ENCODE measurements at places on chromosomes 5 and 9.

DNA sequence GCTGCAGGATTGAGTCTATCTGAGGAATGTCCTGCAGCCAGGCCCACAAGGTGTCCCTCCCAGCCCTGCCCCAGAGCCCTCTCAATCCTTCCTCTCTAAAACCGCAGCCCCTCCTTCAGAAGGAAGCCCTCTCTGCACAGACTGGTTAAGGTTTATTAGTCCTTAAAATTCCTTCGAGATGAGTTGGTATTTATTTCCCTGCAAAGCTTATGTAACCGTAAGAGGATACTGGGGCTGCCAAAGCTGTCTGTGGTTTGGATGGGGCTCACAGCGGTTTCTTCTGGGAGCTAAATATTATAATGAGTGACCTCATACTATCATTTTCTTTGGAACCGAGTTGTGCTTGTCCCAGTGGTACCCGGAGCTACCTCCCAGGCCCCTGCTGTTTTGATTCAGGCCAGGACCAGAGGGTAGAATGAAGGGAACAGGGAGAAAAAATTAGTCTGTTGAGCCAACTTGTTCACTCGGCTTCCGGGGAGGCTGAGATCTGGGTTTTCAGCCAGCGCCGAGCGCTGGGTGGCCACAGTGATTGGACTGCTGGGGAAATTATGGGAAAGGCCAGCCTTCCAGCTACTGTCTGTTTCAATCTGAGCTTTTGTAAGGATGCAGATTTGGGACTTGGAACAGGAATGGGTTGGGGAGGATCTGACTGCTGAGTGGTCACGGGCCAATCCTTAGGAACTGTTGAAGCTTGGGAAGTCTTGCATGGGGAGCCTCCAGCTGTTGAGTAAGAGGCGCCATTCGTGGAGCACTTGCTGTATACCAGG is 107.5 kb downstream of the NDFIP1 start:
- no peak for DNase-seq

GRCh38 chr9:119126040-119126439 is 243.2 kb downstream of the BRINP1 start:
- DNase-seq, result no peak

- DNase-seq, result no peak
Measured at GRCh38 chr9:82034956-82035731, 46.6 kb downstream of the SPATA31D1 start.

GRCh38 chr5:179912386-179912785 is 4.7 kb upstream of the TBC1D9B start:
- no peak for DNase-seq

DNA sequence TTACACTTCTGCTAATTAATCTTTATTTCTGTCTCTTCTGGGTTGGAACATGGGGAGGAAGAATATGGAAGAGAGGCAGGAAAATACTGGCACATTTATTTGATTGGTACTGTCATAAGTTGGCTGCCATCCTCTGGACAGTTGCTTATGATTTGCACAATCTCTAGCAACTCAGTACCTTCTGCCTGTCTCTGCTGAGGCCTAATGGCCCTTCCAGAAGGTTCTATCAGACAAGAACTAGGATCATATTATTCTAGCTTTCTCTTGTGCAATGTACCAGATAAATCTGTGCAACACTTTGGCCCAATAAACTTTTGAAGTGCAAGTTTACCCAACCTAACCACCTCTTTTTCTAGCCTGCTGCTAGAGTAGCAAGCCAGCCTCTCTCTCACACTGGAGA is 335.0 kb downstream of the ARRDC3 start:
- DNase-seq, result no peak

DNA sequence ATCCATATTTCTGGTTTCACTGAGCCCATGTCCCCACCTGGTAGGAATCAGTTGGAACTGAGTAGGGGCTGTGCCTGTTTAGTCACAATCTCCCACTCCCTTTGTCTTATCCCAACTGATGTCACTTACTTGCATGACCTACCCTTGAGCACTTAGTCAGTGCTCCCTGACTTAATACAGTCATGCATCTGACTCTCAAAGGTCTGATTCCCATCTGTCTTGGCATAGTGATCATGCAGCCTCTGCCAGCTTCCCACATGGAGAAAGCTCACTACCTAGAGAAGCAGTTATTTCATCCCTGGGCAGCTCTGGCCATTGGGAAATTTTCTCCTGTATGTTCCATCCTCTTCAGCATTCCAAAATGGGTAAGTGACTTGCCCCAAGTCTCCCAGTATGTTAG is 24.8 kb downstream of the ABLIM3 start:
- no peak for DNase-seq

GRCh38 chr9:70256123-70256551 is 2.6 kb upstream of the SMC5 start:
- no peak for DNase-seq

DNA sequence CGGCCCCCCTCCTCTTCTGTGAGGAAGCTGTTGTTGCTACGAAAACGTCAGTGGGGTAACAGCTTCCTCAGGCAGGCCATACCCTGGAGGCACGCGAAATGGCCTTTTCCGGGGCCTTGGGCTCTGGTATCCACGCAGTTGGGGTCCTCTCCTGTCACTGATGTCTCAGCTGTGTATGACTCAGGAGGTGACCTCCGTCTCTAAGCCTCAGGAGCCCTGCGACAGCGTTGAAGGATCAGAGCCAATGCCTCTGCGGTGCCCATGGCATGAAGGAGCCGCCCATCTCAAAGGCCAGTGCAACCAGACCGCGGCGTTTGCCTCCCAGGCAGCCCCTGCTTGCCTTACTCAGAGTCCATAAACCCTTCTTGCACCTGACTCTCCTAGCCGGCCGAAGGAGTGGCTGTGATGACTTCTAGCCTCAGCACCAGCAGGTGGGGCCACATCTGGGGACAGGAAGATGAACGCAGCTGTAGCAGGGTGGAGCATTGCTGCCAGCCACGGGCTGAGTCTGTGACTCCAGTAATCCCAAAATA is 1.0 kb upstream of the MXD3 start:
- DNase-seq, result peak; percentile 73

Data from activated CD4-positive, alpha-beta T cell treated with anti-CD3 and anti-CD28 coated beads for 48 hours (primary cell).